ENCODE measurements at places on chromosomes 5 and 9.

DNA sequence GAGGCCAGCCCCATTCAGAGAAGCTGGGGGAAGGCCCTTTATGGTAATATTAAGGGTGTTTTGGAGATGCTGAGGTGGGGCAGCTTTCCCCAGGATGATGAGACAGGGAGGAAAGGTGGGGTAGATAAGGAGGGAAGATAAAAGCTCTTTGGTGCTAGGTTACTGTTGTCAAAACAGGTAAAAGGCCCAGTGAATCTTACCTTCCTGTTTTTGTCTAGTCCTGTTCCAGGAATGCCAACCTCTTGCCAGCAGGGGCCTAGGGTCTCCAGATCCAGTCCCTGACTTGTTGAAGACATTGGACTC, 797 bp upstream of the CCL27 start:
- DNase-seq: no peak

DNA sequence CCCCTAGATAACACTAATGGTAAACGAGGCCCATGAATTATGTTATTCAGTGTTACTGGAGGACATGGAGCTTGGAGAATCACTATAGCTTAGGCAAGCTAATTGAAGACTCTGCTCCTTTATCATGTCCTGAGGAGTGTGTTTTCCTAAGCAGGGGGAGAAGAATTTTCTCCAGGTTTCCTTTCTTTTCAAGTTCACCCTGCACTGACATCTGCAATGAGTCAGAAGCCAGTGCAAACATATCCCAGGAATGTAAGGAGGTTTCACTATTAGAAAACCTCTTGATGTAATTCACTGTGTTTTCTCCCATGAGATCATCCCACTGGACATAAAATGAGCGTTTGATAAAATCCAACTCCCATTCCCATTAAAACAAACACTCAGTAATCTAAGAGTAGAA, 75.6 kb downstream of the DMRT2 start:
- no peak for DNase-seq

GRCh38 chr5:161745392-161745791, 59.9 kb downstream of the GABRA6 start:
- no peak for DNase-seq

- DNase-seq: no peak
These were observed 284.6 kb upstream of the EFNA5 start for GRCh38 chr5:107955321-107955720.

GRCh38 chr9:136787690-136788400, 3.3 kb upstream of the TMEM141 start:
- peak; percentile 32 for DNase-seq

- DNase-seq: no peak
These were observed 5.0 kb downstream of the NSMF start for GRCh38 chr9:137454145-137454596.

DNA sequence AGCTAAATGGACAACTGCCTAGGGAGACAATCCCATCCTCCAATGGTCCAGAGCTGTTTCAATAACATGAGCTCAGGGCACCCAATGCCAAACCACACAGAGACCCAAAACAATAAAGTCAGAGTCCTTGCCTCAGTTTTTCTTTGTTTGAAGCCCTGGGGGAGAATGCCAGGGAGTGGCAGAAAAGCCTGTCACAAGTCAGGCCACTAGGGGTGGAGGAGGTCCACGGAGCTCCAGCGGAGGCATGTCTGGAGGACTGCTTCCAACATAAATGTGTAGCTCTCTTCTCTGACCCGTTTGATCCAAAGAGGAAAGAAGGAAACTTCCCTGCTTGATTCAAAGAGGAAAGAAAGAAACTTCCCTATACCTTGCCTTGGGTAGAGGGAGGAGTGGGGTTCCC, 175.3 kb downstream of the HSPA4 start:
- no peak for DNase-seq

GRCh38 chr5:39446231-39446630, 21.5 kb upstream of the DAB2 start:
- no peak for DNase-seq

DNA sequence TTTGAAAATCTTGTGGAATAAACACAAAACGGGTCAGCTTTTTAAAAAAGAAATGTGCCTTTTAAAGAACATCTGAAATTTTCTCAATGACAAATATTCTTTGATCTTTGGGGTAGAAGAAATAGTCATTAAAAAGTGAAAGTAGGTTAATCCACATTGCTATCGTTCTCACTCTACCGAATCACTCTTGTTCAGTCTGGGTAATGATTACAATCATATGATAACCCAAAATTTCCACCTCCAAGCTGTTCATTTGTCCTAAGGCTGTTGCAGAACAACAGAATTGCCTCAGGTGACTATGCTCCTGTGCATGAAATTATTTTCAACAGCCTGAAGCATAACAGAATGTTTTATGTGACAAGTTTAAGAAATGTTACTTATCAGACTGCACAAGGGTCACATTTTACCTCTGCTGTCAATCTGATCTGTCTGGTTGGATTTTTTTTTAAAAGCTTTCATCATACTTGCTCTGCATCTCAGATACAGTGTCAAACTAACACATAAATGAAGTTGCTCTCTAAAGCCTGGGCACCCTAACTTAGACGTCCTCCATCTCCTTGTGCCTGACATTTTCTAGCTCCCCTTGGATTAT, 227.3 kb downstream of the LURAP1L start:
- no peak for DNase-seq

- no peak for DNase-seq
These were observed 295.7 kb downstream of the KCNN2 start for GRCh38 chr5:114657342-114658130.

GRCh38 chr9:37602817-37603216, 10.4 kb upstream of the TOMM5 start:
- DNase-seq: no peak

DNA sequence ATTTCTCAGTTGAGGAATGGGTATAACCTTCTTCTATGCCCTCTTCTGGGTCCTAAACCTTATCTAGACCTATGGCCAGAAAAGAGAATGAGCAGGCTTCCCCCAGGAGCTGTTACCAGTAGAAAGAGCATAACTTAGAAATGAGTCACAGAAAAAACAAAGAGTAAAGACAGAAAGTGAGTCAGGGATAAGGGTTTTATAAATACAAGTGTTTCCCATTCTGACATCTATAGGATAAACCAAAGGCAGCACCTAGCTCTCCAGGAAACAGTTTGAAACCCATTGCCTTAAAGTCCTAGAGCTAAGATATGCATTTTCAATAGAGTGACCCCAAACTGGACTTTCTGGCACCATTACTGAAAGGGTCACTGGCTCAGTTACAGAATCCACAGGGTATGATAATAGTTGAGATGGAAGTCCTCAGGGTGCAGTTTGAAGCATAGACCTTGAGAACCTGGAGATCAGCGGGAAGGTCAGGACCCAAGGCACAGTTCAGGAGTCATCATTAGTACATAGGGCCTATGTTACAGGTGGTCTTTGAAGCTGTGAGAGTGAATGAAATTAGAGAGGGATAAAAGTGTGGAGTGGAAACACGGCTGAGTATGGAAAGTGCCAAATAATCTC, 42.7 kb upstream of the LIFR start:
- peak; percentile 43 for DNase-seq

DNA sequence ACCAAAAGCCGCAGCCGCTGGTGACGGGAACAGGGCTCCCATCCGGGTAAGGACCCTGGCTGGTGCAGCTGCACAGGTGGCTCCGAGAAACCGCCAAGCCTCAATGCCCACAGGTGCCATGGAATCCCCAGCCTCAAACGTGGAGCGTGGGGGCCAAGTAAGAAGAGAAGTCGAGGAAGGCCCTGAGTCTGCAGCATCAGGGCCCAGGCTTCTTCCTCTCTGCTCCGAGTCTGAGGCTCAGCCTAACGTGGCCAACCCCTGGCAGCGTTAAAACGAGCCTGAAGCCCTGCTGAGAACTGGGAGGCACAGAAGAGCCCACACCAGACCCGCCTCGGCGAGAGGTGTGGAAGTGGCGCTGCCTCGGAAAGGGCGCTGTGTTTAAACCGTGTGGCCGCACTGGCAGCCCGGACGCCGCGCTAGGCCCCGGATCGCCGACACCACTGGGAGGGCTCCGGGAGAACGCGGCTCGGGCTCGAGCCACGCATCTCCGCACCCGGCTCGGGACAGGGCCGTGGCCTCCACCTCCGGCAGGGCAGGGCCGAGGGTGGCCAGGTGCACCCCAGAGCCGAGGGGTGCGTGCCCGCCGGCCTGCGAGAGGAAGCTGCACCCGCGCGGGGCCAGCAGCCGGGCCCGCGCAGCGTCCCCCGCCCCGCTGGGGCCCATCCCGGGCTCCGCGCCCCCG, 730 bp downstream of the ZMYND19 start:
- no peak for DNase-seq

DNA sequence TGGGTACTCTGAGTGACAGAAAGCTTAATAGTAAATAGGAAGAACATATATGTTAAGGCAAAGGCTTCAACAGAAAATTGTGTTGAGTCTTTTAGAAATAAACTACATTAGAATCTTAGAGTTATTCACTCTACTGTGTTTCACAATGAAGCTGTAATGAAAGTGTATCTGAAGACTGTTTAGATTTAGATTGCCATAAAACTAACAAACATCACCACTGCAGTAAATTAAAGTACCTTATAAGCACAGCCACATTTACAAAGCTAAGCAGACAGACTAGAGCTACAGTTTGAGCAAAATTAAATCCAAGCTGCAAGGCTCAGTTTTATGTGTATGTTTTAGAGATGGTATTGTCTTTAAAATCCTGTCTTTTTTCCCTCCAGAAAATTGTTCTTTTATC, 172.4 kb downstream of the PBX3 start:
- no peak for DNase-seq

DNA sequence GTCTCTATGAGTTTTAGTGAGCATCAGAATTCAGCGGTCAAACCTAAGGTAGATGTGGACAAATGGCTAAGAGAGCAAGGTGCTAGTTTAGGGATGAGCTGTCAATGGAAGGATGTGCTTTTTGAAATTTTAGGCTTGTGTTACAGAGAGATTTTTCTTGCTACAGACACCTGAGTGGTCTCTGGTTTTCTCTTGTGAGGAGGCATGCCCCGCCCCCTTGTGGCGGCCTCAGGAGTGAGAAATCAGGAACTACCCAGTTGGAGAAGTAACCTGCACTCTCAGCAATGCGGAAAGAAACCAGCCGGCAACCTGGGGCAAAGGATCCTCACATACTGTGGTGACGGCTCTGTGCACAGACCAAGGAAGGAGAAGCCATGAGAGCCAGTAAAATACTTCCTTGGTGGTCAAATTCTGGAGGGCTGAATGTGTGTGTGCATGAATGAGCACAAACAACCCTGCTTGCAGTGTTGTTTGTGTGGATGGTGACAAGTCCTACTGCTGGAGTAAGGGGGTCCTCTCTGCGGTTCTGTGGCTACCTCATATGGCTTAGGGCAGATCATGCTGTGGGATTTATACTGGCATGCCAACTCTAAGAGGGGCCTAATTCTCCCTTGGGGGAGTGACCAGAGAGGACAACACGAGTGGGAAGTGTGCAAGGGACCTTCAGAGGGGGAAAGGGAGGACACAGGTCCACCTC, 16.7 kb upstream of the HSD17B4 start:
- DNase-seq: no peak

DNA sequence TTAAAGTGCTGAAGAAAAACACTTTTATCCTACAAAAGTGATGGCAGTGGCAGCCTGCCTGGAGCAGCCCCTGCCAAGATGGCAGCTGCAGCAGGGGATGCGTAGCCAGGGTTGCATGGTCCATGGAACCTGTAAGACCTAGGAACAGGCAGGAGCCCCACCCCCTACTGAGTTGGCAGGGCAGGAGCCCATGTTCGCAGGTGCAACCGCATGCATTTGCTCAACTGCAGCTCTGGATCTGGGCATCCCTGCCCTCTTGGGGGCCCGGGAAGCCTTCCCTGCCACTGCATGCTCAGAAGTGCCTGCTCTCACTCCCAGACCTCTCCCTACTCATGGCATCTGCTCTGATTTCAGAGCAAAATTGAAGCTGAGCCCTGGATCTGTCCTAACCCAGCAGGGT, 779.6 kb downstream of the CDH18 start:
- DNase-seq: no peak

DNA sequence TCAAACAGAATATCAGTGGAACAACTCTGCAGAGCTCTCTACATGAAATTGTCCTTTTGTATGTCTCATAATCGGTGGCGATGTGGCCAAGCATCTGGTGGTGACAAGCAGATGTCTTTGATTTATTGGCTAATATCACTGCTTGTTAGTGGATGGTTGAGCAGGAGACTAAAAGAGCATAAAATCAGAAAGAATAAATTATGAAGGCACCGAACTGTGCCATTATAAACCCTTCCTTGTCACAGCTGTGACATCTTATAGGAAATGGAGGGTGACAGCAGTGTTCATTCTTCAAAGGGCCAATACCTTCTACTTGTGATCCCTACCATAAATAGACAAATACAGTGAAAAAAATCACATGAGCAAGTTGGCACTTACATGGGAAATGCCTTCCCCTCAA, 1404.3 kb downstream of the MAT2B start:
- DNase-seq: no peak

DNA sequence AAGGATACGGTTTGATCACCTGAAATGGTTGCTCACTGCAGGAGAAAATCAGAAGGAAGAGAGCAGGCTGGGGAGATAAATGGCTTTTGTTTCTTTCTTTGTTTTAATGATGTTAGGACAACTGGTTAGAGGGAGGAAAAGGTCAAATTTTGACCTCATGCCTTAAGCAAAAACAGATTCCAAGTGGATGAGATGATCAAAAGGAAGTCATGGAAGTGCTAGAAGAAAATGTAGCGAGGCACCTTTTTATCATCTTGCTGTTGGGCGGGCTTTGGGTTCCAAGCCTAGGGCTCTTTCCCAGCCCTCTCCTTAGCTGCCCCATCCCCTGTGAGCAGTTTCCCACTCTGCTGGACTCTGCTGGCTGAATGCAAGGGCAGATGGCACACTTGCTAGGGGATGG, 127.9 kb downstream of the ADAMTS2 start:
- no peak for DNase-seq

- DNase-seq: no peak
These were observed 251.9 kb downstream of the BNC2 start for GRCh38 chr9:16618524-16618923.

DNA sequence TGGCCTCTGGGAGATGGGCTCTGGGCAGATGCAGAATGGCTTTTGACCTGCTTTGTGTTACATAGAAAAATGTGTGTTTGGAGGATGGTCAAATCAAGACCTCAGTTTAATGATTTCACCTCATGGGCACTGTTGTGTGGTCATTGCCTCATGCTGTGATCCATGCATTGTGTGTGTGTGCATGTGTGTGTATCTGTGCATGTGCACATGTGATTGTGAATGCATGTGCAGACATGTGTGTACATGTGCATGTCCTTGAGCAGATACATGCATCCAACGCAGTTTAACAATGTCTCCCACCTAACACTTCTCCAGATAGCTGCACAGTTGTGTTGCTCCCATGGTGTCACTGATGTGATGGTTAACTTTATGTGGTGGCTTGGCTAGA, 40.1 kb upstream of the S1PR3 start:
- no peak for DNase-seq

GRCh38 chr9:112378328-112379176, 1.4 kb upstream of the HSDL2 start:
- DNase-seq: no peak

GRCh38 chr5:156469636-156470035, 142.7 kb downstream of the SGCD start:
- DNase-seq: no peak

- no peak for DNase-seq
These were observed at the start of gene GARNL3 for GRCh38 chr9:127264462-127265219. Gene GARNL3, plus strand, starts transcription at chr9:127264774. Its CDS starts 104 bp downstream, at chr9:127264878.

- no peak for DNase-seq
These were observed 322.4 kb downstream of the TMEM167A start for GRCh38 chr5:82754759-82755158.

- no peak for DNase-seq
These were observed 296.6 kb upstream of the FBXL7 start for GRCh38 chr5:15203376-15203775.

- no peak for DNase-seq
These were observed 250.0 kb downstream of the CWC27 start for GRCh38 chr5:65018763-65019162.

GRCh38 chr9:600006-600405, 241.5 kb upstream of the DMRT1 start:
- DNase-seq: no peak

Data from fibroblast of the conjunctiva (primary cell).